ENCODE measurements at places on chromosomes 1 and 21.

- DNase-seq, result no peak
These were observed 41.8 kb downstream of the ZNF281 start for GRCh38 chr1:200367841-200368534.

GRCh38 chr1:11434926-11435325 lies 44.0 kb upstream of the DISP3 start:
- no peak for DNase-seq

DNA sequence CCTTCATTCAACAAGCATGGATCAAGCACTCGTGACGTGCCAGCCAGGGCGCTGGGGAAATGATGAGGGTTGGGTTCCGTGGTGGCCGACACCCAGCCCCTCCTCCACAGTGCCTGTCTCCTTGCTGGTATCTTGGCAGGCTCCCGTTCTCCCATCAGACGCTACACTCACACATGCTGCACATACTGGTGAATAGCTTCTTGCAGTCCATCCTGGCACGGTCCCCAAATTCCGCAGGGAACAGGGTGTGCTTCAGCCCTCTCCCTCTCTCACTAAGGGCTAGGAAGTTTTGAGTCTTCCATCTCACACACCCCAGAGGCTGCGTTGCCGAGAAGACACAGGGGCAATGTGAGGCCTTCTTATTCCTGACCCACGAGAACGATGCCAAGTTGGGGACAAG lies 10.1 kb upstream of the MEF2D start:
- DNase-seq, result no peak

GRCh38 chr21:16323596-16323995 lies 593.8 kb downstream of the USP25 start:
- no peak for DNase-seq

DNA sequence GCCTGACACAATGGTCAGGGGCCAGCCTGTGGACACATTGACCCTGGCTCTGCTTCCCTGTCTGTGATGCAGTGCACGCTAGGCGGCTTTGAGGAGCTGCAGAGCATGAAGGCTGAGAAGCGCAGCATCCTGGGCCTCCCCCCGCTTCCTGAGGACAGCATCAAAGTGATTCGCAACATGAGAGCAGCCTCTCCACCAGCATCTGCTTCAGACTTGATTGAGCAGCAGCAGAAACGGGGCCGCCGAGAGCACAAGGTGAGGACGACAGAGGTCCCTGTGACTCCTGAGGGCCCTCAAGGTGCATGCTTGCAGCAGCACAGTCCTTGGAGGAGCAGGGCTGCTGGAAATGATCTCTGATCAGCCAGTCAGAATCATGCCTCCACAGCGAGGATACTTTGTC lies 8.6 kb downstream of the STRIP1 start:
- no peak for DNase-seq

- DNase-seq, result no peak
These were observed 29.4 kb downstream of the KAZN start for GRCh38 chr1:14627608-14628489.

All from stimulated activated CD8-positive, alpha-beta memory T cell treated with anti-CD3 and anti-CD28 coated beads, Interleukin-4, amount 100 ng/mL, for 48 hours (primary cell).